Foreskin fibroblast (primary cell): ENCODE measurements at places on chromosomes 16 and 17.
A peak's percentile ranks its signal among the peaks of the same experiment; 100 is the strongest.

DNA sequence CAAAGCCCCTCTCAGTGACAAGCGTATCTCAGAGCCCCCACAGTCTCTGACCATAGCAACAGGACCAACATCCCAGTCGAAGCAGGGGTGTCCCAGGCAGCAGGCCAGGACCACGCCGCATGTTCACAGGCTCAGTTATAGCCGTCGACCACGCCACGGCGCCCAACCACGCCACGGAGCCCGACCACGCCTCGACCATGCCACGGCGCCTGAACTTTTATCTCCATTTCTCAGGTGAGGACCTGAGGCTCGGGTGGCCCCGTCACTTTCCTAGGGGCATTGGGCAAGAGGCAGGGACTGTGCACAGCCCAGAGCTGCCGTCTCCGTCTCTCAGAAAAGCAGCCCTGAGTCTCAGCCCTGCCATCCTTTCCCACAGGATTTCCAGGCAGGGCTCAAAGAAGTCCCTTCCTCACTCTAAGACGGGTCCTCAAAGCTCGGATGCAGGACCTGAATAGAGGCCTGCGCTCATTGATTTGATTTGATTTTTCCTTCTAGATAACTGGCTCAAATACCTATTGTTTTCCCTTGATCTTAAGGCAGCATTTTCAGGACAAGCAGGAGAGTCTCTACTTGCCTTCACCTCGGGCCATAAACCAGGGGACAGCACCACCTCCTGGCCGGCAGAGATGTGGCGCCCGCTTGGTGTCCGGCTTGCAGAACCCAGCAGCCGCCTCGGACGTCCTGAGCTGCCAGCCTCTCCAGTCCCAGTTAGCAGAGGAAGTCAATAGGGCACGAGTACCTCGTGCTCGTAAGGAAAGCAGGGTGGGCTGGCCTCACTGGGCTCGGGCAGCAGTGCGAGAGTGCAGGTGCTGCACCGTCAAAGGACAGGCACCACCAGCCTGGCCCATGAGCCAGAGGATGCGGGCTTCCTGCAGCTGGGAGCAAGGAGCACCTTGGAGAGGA is 38.8 kb downstream of the C16orf95 start:
- DNase-seq = peak; percentile 75

GRCh38 chr16:9681508-9681907 is 500.7 kb downstream of the GRIN2A start:
- no peak for DNase-seq

- no peak for DNase-seq
Measured at GRCh38 chr17:44351464-44351863, 6.4 kb downstream of the GRN start.

GRCh38 chr17:4476017-4476416 is 22.7 kb upstream of the SPNS2 start:
- no peak for DNase-seq

GRCh38 chr17:61480414-61480807 is 28.2 kb downstream of the TBX4 start:
- no peak for DNase-seq

DNA sequence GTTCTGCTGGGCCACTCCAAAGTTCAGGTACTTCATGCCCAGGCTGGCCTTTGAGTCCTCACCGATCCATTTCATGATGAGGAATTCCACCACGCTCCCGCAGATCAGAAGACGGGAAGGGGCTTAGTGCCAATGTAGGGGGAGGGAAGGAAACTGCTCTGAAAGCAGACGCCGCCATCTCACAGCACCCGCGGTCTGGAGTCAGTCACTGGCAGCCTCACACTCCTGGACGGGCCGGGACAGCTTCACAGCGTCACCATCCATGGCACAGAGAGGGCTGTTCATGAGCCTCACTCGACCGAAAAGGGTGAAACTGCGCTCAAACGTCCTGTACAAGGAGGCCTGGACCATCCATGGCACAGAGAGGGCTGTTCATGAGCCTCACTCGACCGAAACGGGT is 62.0 kb downstream of the RPH3AL start:
- DNase-seq = no peak

DNA sequence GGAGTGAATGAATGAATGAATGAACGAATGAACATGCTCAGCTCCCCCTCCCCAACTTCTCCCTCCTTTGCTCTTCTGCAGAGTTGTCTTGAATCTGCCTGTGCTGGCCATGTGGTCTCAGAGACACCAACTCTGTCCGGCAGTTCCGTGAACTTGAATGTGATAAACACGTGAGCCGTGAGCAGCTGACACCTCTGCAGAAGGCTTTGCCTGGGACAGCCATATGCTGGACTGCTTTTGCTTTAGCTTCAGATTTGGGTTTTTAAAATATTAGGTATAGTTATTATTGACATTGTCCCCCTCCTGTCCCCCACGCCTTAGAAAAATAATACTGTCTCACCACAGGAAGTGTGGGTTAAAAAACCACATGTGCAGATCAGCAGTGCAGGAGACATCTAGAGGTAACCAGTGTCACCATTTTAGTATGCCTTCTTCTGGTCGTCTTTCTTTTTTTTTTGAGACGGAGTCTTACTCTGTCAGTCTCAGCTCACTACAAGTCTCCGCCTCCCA is 83.8 kb downstream of the ABCC1 start:
- no peak for DNase-seq

DNA sequence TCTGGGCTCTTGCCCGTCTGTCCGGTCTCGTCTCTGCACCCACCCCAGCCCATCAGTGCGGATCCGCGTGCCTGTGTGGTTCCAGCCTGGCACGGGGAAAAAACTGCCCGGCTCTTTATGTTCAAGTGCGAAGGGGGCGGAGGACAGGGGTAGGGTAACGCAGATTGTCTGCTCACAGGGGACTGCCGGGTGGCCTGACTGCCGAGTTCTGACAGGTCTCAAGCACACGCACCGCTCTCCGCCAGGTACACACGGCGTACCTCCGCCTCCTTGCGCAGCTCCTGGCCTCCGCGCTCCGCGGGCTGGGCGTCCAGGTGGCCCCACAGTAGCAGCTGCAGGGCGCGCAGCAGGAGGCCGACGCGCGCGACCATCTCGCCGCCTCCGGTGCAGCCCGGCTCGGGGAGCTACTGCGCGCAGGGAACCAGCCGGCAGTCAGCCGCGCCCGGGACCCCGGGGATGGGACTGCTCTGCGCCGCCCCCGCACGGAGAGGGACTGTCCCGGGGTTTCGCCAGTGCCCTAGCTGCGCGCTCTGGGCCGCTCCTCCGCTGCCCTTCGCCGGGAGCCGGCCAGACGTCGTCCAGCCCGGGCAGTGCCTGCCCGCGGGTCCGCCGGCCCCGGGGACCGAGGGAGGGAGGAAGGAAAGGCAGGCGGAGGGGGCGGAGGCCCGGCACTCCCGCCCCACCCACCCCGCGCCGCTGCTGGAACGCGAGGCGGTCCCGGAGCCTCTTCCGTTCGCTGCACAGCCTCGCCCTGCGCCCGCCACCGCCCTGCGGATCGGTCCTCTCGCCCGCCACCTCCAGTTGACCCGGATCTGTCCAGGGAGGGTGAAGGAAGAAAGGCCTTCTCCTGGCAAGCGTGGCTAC is at the start of gene MMP28:
Gene MMP28, minus strand, starts transcription at position 635 of the 864 bp plus-strand sequence. Its CDS starts 264 bp downstream, at position 371.
- peak; percentile 52 for DNase-seq

DNA sequence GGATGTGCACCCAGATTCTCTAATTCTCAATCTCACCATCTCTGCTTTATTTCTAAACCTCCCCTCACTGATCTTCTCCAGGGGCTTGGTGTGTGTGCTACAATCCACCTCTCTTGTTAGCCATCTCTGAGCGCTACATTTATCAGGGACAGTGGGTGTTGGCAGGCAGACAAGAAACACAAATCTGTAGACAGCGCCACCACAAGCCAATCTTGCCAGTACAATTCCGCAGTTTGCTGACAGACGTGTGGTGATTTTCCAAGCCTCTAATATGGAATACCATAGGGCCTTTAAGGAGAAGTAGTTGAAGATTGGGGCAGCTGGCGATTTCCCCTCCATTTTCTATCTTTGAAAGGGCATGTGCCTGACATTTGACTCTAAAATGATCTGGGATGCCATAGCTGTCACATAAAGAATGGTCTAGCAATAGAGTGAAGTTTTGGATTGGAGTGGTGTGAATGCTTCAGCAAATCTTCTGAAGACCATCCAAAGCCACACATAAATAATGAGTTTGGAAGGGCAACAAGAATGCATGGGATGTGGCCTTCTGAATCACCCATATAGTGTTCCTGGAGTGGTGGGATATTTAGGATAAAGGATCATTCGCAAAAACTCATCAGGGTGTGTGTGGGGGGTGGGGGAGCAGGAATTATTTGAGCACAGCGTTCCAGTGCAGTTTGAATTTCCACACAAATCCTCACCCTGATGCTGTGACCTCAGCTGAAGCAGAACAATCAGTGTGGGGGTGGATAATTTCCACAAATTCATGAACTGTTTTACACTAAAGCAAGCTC is 12.0 kb upstream of the ANKFN1 start:
- no peak for DNase-seq

GRCh38 chr17:81428948-81429774 is 33.9 kb downstream of the BAHCC1 start:
- DNase-seq = peak; percentile 65

GRCh38 chr17:41734949-41735313 is 488 bp upstream of the HAP1 start:
- DNase-seq = no peak

GRCh38 chr17:9456330-9456729 is 119.3 kb downstream of the STX8 start:
- DNase-seq = no peak

GRCh38 chr16:1915732-1916639 is 2.2 kb downstream of the HS3ST6 start:
- no peak for DNase-seq

DNA sequence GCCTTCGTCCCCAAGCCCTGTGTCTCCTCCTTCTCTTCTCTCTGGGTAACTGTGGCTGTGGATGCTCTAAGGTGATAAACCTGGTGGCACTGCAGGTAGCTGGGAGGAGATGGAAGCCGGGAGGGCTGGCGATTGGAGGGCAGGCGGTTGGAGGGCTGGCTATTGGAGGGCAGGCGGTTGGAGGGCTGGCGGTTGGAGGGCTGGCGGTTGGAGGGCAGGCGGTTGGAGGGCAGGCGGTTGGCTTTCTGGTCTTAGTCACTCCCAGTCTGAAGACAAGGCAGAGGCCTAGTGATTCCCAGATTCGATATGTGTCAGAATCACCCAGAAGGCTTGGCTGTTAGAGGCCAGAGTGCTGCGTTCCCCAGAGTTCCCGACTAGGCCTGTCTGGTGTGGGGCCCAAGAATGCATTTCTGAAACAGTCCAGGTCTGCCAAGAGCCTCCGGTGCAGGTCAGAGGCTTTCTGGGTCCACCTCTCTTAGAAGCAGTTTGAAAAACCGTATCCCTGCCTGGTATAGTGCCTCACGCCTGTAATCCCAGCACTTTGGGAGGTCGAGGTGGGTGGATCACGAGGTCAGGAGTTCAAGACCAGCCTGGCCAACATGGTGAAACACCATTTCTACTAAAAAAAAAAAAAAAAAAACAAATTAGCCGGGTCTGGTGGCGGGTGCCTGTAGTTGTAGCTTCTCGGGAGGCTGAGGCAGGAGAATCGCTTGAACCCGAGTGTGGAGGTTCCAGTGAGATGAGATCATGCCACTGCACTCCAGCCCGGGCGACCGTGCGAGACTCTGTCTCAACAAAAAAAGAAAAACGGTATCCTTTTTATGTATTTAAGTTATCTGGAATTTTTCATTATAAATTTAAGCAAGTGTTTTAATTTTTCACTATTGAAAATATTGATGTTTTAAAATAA is 59.7 kb downstream of the WDR45B start:
- no peak for DNase-seq

DNA sequence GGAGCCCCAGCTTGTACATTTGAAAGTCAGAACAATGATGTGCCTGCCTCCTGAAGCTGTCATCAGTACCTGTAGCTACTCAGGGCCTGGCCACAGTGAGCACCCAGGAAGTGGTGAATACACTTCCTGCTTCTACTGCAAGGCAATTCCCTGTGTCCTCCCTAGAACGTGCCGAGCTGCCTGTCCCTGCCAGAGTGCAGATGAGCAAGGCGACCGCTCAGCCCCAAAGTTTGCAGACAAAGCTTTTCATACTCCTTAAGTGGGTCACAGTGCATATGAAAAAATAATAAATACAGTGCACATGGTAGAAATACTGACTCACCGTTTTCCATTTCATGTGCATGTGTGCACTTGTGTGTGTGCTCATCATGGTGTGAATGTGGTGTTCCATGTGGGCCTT is 77.3 kb downstream of the MPRIP start:
- peak; percentile 83 for DNase-seq

DNA sequence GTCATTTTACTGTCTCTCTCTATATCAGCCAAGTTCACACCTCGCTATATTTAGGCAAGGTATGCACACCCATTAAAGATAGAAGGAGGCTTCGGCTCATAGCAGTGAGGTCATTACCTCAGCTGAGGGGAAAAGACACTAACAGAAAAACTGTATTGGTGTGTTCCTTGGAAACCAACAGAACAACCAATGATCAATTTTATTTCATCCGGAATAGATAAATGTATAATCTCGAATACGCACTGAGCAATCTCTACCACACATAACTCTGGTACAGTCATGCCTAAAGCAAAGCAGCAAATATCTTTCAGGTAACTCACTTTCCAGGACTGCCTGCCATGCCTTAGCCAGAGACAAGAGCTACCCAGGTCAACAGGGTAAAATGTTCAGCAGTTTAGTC is 109.9 kb upstream of the CORO6 start:
- DNase-seq = no peak

DNA sequence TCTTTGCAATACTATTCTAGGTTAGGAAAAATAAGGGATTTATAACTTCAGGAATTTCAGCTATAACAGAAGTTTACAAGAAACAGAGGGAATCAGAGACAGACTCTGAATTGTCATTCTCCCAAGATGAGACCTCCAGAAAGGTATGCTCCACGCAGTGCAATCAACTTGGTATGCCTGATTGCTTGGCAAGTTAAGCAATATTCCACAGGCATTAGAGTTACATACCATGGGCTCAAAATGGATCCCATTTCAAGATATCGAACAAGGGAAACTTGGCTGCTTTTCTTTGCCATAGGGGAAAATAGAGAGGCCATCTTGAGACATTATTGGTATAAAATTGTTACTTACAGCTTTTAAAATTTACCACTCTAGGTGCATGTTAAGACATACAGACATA is 615.6 kb upstream of the SOX9 start:
- DNase-seq = peak; percentile 56

- no peak for DNase-seq
Measured at GRCh38 chr17:79595921-79596320, 14.9 kb downstream of the RBFOX3 start.

DNA sequence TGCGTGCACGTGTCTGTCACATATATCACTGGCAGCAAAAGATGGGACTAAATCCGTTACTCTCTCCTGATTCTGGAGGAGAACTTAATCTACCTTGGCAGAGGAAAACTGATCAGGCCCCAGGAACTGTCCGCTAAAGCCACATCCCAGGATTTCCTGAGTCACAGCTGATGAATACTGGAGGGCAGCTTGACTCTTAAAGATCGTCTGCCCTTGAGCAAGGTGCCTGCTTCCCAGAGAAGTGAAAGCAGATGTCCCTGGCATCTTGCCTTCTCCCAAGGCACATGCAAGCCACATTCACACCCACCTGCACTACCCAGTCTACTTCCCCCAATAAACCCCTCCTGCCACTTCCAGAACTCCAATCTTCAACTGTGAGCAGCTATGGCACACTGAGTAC is 99.8 kb downstream of the CPPED1 start:
- DNase-seq = peak; percentile 64

DNA sequence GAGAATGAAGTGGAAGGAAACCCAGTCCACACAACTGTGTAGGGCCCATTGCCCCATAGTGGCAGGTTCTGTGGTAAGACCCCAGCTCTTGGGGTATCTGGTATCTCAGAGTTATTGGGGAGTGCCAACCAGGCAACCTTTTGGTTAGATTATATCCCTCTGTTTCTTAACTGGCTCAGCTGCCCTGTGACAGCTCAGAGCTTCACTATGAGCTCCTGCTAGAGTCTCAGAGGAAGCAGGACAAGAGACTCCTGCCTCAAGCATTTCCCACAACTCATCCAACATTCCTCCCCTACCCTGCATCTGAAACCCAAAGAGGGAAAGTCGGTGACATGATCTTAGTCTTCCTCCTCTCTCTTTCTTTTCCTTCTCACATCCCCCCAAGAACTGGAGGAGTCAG is 292.3 kb downstream of the SHISA9 start:
- peak; percentile 29 for DNase-seq
